ENCODE measurements at places on chromosomes 5 and 9. TPM values are rescaled to one million over a fixed set of nuclear protein-coding genes. Genes with fewer than 3 reads are reported as not detected.
A peak's percentile ranks its signal among the peaks of the same experiment; 100 is the strongest.

Gene SLC34A1
- total RNA-seq, result not detected

Gene GARIN3
- total RNA-seq, result not detected

Gene NPR3
- total RNA-seq, result 0.89 TPM

Gene RLN1
- total RNA-seq, result 0.91 TPM

Gene FGF1
- total RNA-seq, result not detected

Gene TCERG1
- total RNA-seq, result 113 TPM

- peaks cover 10% of the 10 kb centered on the region for H3K4me1 ChIP-seq
- no peak overlapping the region for H3K4me3 ChIP-seq
- peaks cover 10% of the 10 kb centered on the region for H3K27me3 ChIP-seq
- no peak for DNase-seq
Measured at GRCh38 chr5:6540111-6540827, 91.6 kb downstream of the UBE2QL1 start.

DNA sequence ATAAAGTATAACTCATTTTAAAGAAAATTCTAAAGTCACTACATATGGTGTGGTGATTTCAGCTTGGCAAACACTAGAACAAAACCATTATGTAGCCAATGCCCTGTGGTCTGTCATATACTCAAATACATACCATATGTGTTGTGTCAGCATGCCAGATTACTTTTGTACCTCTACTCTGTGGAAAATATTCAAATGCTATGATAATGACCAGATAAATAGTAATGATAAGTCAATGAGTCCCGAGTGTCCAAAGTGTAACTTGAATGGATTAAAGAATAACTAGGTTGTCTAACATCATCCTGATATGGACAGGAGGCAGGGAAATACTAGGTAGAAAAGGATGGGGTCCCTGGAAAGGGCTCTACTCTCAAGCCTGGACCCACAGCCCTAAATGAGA lies 58.0 kb upstream of the IL6ST start:
- H3K4me3 ChIP-seq, result no peak overlapping the region
- peaks cover 3% of the 10 kb centered on the region for H3K4me1 ChIP-seq
- H3K36me3 ChIP-seq, result peaks cover 1% of the 10 kb centered on the region
- DNase-seq, result no peak

DNA sequence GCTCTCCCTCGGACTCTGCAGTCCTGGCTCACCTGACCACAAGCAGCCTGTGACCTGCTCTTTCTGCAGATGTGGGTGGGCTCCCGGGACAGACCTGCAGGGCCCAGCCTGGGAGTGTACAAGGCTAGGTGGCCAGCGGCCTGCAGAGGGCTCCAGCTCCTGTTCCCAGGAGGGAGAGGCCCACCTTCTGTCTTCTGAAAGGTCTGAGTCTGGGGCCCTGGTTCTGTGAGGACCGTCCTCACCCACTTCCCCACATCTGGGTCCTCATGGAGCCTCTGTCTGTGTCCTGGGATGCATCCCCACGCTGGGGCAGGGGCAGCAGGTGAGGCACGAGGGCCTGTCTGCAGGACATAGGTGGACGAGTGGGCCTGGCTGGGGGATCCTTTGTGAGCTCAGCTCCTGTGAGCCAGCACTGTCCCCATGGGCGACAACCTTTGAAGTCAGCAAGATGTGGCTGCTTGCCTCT lies 43.7 kb downstream of the PHF2 start:
- H3K27ac ChIP-seq, result peak overlapping the region; percentile 70
- peaks cover 2% of the 10 kb centered on the region for H3K4me1 ChIP-seq

GRCh38 chr5:157464519-157465171 lies 4.6 kb downstream of the NIPAL4 start:
- H3K4me1 ChIP-seq, result no peaks in the 10 kb centered on the region
- no peaks in the 10 kb centered on the region for H3K36me3 ChIP-seq
- H3K27me3 ChIP-seq, result peaks cover 54% of the 10 kb centered on the region

GRCh38 chr5:71932655-71933338 lies 174.5 kb upstream of the MAP1B start:
- H3K27me3 ChIP-seq, result peaks cover 10% of the 10 kb centered on the region
- DNase-seq, result no peak
- H3K4me3 ChIP-seq, result no peak overlapping the region

GRCh38 chr9:93003552-93004407 lies 54.7 kb upstream of the SUSD3 start:
- H3K4me1 ChIP-seq, result no peaks in the 10 kb centered on the region
- no peak overlapping the region for H3K4me3 ChIP-seq
- H3K27ac ChIP-seq, result no peak overlapping the region

- H3K27ac ChIP-seq, result no peak overlapping the region
- H3K4me3 ChIP-seq, result no peak overlapping the region
- no peaks in the 10 kb centered on the region for H3K36me3 ChIP-seq
- H3K4me1 ChIP-seq, result no peaks in the 10 kb centered on the region
- DNase-seq, result no peak
- peaks cover 36% of the 10 kb centered on the region for H3K27me3 ChIP-seq
Measured at GRCh38 chr5:176685010-176685409, 37.7 kb downstream of the TSPAN17 start.

DNA sequence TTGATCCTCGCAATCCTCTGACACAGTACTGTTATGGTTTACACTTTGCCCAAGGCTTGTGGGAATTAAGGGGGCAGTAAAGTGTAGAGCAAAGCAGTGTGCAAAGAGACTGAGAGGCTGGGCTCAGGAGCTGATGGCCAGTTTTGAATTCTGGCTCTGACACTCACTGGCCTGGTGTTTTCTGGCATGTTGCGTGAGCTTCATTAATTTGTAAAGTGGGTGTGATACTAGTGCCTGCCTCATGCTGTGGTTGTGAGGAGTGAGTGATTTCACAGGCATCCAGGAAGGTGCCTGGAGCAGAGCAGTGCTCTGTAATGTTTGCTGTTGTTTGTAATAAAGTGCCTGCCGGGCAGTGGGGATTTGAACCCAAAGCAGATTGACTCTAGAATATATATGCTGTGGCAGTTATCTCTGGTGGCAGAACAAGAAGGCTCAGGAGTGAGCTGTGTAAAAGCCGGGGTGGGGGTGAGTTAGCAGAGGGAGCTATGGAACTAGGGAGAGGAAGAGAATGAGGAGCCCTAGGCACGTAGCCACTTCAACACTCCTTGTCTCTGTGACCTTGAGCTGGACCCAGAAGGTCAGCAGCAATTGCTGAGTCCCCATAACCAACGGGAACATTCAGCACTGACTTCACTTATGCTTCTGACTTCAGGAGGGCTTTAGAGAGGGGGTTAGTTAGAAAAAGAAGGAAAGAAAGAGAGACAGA lies 108.5 kb downstream of the DOCK2 start:
- H3K4me1 ChIP-seq, result peaks cover 30% of the 10 kb centered on the region
- H3K27ac ChIP-seq, result no peak overlapping the region
- DNase-seq, result no peak
- H3K4me3 ChIP-seq, result no peak overlapping the region
- H3K36me3 ChIP-seq, result no peaks in the 10 kb centered on the region

- no peak overlapping the region for H3K27ac ChIP-seq
- peaks cover 10% of the 10 kb centered on the region for H3K4me1 ChIP-seq
- no peak for DNase-seq
- no peaks in the 10 kb centered on the region for H3K27me3 ChIP-seq
Measured at GRCh38 chr5:126513302-126513701, 81.7 kb downstream of the ALDH7A1 start.

GRCh38 chr9:125580701-125581286 lies 126.2 kb downstream of the MAPKAP1 start:
- no peak for DNase-seq
- H3K36me3 ChIP-seq, result peaks cover 43% of the 10 kb centered on the region
- H3K4me1 ChIP-seq, result no peaks in the 10 kb centered on the region
- no peak overlapping the region for H3K27ac ChIP-seq
- no peaks in the 10 kb centered on the region for H3K27me3 ChIP-seq
- no peak overlapping the region for H3K4me3 ChIP-seq

- H3K27me3 ChIP-seq, result peaks cover 30% of the 10 kb centered on the region
- no peak overlapping the region for H3K27ac ChIP-seq
- H3K4me1 ChIP-seq, result peaks cover 18% of the 10 kb centered on the region
- no peak for DNase-seq
- H3K4me3 ChIP-seq, result no peak overlapping the region
- no peaks in the 10 kb centered on the region for H3K36me3 ChIP-seq
Measured at GRCh38 chr9:81530310-81530810, 159.0 kb downstream of the TLE1 start.
